ENCODE measurements at places on chromosomes 1 and 21.

- DNase-seq: no peak
Observed at GRCh38 chr1:62325081-62325480, 5.8 kb upstream of the KANK4 start.

- no peak for DNase-seq
Observed at GRCh38 chr1:60017508-60018205, 55.9 kb downstream of the C1orf87 start.

GRCh38 chr1:59384443-59384842, 87.5 kb downstream of the FGGY start:
- no peak for DNase-seq

GRCh38 chr1:210074904-210075303, 136.9 kb downstream of the SYT14 start:
- no peak for DNase-seq

DNA sequence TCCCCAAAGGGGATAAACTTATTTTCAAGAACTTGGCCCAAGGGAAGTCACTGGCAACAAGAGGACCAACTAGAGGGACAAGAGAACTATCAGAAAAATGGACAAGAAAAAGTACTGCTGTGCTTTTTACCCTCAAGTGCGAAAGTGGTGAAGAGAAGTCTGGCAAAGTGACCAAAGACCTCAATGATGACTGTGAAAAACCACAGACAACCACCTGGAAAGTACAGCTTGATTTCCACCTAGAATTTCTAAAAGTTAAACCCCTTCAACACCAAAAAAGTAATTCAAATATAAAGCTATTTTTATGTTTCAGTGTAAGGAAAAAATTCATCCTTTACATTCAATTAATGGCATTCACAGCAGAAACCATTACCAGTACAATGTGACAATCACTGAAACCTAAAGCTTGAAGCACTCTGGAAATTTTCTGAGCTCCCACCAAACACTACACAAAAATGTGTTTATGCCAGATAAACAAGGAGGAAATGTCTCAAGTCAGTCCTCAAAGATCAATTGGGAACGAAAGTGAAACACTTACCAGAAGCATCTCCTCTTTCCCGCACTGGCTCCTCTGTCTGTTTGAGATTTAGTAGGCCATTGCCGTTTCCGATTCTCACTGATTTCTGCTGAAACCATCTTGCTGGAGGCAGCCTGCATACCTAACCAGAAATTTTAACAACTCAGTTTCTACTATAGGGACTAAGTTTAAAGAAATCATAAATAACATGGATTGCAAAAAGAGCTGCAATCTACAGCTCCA, 8.3 kb downstream of the SDE2 start:
- DNase-seq: peak; percentile 49

GRCh38 chr1:246165826-246166709, 341.0 kb downstream of the SMYD3 start:
- DNase-seq: no peak

DNA sequence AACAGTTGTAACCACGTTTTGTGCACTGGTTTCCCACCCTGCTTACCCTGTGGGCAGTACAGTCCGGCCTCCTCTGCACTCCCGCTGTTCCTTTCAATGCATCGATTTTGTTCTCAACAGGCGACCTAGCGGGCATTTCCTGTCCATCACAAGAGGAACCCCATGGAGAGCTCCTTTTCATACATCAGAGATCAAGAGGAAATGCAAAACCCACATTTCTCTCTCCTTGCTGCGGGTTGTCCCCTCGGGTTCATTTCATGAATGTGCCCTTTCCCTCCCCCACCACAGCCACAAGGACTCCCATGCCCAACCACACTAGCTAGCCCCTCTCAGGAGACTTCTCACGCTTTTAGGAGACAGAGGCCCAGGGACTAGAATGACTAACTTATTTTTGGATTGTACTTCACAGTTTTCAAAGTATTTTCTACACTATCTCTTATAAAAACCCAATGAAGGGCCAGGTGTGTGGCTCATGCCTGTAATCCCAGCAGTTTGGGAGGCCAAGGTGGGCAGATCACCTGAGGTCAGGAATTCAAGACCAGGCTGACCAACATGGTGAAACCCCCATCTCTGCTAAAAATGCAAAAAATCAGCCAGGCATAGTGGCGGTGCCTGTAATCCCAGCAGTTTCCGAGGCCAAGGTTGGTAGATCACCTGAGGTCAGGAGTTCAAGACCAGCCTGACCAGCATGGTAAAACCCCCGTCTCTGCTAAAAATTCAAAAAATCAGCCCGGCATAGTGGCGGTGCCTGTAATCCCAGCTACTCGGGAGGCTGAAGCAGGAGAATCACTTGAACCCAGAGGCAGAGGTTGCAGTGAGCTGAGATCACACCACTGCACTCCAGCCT, 18.4 kb downstream of the ATP1A4 start:
- no peak for DNase-seq

GRCh38 chr1:2520806-2521205, 5.6 kb downstream of the PANK4 start:
- no peak for DNase-seq

GRCh38 chr21:36965720-36966065, 776 bp downstream of the HLCS start:
- DNase-seq: no peak

- no peak for DNase-seq
Observed at GRCh38 chr21:37742115-37742514, 174.1 kb downstream of the KCNJ6 start.

DNA sequence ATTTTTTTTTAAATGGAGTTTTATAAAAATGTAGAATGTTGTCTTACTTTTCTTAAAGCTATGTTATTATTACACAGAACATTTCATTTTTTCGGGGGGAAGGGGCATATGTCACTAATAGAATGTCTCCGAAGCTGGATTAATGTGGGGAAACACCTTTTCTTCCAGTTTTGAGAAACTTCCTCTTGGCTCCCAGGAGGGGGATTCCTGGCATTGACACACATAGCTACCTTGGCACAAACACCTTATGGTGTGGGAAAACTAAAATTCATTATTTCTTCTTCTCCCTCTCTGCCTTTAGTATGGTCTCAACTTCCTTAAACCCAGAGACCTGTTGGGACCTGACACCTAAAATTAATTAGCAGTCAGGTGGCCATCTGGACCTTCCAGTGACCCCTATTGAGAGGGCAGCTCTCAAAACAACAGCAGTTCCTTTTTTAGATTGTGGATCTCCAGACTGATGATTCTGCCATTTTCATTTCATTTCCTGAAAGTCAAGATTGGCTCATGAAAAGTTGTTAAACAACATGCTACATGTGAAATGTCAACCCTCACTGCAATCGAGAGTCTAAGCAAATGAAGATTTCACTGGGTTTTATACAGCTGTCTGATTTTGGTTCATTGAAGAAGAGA, 70.1 kb upstream of the EDEM3 start:
- no peak for DNase-seq

DNA sequence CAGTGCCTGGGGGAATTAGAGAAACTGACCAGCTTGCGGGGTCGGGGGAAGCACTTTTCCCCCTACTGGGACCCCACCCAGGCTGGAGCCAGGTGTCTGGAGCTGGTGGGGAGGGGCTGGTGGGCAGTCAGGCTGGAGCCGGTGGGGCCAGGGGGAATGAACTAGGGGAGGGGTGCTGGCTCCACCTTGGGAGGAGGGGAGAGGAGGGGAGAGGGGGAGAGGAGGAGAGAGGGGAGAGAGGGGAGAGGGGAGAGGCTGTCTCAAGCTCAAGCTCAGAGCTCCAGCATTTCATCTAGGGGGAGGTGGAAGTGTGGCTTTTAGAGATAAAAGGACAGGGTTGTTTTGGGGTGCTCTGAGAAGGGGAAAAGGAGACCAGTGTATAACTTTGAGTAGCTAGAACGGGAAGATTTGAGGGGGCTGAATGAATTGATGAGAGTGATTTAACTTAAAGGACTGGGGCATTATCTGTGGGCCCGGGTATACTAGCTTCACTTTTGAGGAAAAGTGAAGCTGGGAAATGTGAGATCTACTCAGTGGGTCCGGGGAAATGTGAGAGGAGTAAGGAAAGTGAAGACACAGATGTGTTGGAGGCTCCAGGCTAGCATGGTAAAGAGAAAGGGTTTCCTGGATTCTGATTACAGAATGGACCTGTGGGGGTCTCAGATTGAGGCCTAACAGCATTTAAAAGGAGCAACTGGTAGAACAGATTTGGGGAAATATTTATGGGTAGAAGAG, 2.8 kb downstream of the EFNA1 start:
- DNase-seq: no peak

- DNase-seq: no peak
Observed at GRCh38 chr21:18007121-18007520, 188.0 kb upstream of the C21orf91 start.

DNA sequence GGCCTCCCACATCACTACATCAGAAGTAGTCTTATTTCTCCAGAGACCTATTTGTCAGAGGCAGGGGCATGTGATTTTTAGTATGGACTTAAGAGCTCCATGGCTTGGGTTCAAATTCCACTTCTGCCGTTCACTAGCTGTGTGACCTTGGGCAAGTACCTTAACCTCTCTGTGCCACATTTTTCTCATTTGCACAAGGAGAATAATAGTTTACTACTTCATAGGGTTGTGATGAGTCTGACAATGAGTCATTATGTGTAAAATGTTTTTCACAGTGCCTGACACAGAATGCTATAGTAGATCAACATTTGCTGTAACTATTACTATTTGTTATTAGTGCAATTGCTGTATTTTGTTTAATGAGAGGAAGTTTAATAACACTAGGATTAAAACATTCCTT, 200.6 kb downstream of the PRDM2 start:
- no peak for DNase-seq

DNA sequence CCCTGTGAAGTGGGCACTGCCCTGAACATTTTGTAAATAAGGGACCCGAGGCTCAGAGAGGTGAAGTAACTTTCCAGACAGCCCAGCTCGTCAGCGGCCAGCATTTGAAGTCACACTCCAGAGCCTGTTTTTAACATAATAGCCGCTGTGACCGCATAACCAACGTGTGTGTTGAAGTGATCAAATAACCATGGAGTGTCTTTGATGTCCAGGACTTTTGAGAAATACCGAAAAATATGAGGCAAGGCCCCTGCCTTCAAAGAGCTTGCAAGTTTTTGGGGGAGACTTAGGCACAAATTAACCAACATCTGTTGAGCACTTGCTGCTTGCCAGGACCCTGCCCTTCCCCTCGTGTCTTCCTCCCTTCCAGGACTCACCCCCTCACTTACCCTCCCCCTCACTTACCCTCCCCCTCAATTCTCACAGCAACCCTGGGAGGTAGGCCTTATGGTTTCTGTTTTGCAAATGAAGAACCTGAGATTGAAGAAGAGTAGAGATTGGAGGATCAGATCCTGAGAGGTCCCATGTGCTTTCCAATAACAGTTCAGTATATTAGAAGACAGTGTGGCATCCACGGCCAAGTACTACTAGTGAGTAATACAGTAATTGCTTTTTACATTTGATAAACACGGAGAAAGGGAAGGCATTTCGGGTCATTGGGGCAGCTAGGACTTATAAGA, 1.3 kb upstream of the SLC16A1 start:
- DNase-seq: peak; percentile 77

DNA sequence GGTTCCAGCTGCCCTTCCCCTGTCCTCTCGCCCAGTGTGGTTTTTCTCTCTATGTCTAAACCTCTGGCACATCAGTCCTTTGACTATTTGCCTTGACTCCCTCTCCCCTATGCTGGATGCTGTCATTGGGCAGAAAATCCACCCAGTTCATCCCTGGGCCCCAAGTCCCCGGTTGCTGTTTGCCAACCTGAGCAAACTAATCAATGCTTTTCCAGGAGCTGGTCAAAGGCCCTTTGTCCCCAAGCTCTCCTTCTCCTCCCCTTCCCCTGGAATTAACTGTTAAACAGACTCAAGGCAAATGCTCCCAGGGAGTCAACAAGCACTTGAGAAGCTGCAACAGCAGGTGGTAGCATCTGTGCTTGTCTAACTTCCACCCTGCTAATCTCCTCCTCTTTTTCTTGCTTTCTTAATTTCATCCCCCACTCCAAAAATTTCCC, 102.7 kb downstream of the LMX1A start:
- no peak for DNase-seq

DNA sequence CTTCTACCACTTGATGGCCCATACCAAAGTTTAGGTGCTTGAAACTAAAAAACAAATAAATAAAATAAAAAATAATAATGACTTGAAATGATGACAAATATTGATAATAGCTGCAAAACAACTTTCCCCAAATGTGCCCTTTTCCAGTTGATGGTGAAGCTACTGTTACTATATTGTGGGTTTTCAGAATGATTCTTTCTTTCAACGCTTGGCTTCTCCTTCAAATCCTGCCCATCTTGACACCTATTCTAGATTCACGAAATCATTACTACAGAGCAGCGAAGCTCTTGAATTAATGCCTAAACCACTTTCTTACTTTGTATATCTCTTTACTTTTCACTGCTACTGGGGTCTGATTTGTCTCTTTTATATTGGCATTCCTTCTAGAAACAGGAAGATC, 9.2 kb upstream of the C1orf141 start:
- no peak for DNase-seq

- no peak for DNase-seq
Observed at GRCh38 chr1:182338806-182339370, 52.7 kb downstream of the GLUL start.

GRCh38 chr1:50699795-50700194, 260.3 kb downstream of the FAF1 start:
- no peak for DNase-seq

DNA sequence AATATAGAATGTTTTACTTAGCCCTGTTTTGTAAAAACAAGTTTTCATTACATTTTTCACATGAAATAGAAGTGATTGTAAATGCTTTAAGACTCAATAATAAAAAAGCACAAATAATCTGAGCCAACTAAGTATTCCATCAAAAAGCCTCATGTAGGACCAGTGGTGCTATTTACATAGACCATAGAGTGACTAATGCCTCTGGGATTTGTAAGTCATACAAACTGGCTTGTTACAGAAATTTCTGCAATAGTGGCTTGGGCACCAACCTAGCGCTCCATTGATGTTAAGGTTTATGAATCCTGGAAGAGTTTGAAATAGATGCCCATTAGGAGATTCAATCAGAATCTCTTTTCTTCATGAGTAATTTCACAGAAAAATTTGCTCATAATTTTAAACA, 31.9 kb downstream of the ZMYM1 start:
- no peak for DNase-seq

DNA sequence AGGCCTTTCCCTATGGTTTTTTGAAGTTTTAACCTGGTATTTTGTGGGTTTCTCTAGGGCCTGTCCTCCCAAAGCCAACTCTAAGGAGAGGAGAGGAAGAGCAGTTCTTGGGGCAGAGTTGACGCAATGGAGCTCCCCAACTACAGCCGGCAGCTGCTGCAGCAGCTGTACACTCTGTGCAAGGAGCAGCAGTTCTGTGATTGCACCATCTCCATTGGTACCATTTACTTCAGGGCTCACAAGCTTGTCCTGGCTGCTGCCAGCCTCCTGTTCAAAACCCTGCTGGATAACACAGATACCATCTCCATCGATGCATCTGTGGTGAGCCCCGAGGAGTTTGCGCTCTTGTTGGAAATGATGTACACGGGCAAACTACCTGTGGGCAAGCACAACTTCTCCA, 38.2 kb downstream of the ZBTB40 start:
- DNase-seq: no peak

GRCh38 chr1:18137759-18138345, 30.3 kb downstream of the IGSF21 start:
- no peak for DNase-seq

DNA sequence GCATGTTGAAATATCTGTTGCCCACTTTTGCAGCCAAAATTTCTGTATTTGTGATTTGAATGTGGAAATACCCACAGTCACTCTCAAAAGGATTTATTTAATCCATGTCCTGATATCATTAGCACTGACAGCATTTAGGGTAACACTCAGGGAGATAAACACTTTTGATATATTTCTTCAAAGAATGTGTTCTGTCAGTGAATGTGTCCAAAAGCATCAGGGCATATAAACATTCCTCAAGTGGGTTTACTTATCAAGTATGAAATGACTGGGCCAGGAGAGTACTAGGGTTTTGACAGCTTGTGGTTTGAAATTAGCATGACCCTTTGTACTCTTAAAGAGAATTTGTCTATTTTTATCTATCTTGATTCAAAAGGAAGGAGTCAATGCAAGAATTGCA, 1302.1 kb upstream of the ADGRL2 start:
- no peak for DNase-seq

All from CD4-positive, alpha-beta T cell treated with Interleukin-21 for 1 hour (primary cell).